Breast epithelium (tissue), 4 donors: ENCODE measurements at places on chromosomes 4 and X.

DNA sequence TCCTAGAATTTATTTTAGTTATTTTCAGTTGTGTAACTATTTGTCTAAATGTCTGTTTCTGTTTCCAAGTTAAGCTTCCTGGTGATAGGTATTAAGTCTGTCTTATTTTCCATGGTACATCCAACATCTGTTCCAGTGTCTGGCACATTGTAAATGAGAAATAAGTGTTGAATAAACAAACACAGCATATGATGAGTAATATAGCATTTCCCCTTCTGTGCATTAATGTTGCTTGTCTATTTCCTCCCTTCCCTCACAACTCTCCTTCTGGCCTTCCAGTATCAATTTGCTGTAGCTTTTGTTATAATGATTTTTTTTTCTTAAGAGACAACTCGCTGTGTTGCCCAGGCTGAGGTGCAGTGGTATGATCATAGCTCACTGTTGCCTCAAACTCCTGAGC lies 36.1 kb downstream of the COPS4 start:
- no peaks in the 10 kb centered on the region for H3K27me3 ChIP-seq
- no peak for DNase-seq
- no peaks in the 10 kb centered on the region for H3K36me3 ChIP-seq
- H3K4me1 ChIP-seq = no peaks in the 10 kb centered on the region
- H3K27ac ChIP-seq = no peak overlapping the region

DNA sequence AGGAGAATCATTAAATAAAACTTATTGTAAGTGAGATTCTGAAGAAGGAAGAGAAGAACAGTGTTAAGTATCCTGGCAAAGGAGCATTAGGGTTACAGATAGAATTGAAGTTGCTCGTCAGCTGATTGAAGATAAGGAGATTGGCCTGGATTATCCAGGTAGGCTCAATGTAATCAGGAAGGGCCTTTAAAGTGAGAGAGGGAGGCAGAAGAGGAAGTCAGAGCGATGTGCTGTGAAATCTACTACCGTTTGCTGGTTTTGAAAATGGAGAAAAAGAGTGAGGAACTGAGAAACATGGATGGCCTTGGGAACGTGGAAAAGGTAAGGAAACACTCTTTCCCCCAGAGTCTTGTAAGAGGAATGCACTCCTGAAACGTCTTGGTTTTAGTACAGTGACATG lies 245.7 kb downstream of the ANTXR2 start:
- no peak for DNase-seq
- H3K36me3 ChIP-seq = no peaks in the 10 kb centered on the region
- H3K27ac ChIP-seq = no peak overlapping the region
- no peak overlapping the region for H3K4me3 ChIP-seq

- H3K27me3 ChIP-seq = no peaks in the 10 kb centered on the region
- no peaks in the 10 kb centered on the region for H3K36me3 ChIP-seq
- no peaks in the 10 kb centered on the region for H3K4me1 ChIP-seq
- DNase-seq = no peak
- no peak overlapping the region for H3K4me3 ChIP-seq
Observed at GRCh38 chr4:47287735-47288134, 175.8 kb downstream of the COMMD8 start.

DNA sequence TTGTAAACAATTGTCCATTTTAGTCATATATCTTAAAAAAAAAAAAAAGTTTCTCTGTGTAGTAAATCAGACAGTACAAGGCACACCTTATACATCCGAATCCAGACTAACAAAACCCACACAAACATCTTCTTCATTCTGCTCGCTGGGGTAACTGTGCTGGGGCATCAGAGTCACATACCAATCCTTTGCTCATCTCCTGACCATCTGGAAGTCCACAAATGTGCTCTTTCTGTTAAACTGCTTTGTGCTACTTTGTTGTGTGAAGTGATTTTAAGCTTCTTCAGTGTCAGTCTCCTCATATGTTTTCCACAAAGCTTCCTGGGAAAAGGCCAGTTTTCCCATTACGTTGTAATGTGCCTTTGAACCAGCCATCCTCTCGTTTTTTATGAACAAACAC lies 86.2 kb upstream of the CBR4 start:
- H3K4me3 ChIP-seq = no peak overlapping the region
- no peak for DNase-seq
- no peak overlapping the region for H3K27ac ChIP-seq
- H3K36me3 ChIP-seq = no peaks in the 10 kb centered on the region
- H3K4me1 ChIP-seq = no peaks in the 10 kb centered on the region

GRCh38 chrX:10781847-10782530 lies 161.6 kb upstream of the MID1 start:
- no peaks in the 10 kb centered on the region for H3K27me3 ChIP-seq
- H3K36me3 ChIP-seq = no peaks in the 10 kb centered on the region
- H3K4me3 ChIP-seq = no peak overlapping the region
- no peak for DNase-seq
- H3K27ac ChIP-seq = no peak overlapping the region

GRCh38 chr4:7387925-7388324 lies 46.8 kb downstream of the PSAPL1 start:
- H3K4me3 ChIP-seq = no peak overlapping the region
- no peaks in the 10 kb centered on the region for H3K27me3 ChIP-seq
- no peaks in the 10 kb centered on the region for H3K4me1 ChIP-seq
- H3K27ac ChIP-seq = no peak overlapping the region

DNA sequence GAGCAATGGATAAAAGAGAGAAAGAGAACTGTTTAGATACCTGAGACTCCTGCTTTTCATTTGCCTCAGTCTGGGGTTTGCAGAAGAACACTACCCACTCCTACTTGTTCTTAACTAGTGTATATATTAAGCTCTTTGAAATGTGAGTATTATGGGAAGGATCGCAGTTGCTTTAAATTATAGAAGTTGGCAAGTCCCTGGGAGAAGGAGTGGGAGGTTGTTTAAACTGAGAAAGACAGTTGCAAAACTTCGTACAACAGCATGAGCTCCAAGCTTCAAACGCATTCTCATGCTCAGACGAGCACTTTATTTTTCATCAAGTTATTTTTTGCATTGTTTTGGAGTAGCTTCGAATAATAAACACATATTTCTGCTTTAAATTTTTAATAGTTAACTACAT lies 88.1 kb upstream of the C1QTNF7 start:
- no peaks in the 10 kb centered on the region for H3K27me3 ChIP-seq
- no peaks in the 10 kb centered on the region for H3K36me3 ChIP-seq
- H3K4me3 ChIP-seq = no peak overlapping the region
- DNase-seq = no peak

DNA sequence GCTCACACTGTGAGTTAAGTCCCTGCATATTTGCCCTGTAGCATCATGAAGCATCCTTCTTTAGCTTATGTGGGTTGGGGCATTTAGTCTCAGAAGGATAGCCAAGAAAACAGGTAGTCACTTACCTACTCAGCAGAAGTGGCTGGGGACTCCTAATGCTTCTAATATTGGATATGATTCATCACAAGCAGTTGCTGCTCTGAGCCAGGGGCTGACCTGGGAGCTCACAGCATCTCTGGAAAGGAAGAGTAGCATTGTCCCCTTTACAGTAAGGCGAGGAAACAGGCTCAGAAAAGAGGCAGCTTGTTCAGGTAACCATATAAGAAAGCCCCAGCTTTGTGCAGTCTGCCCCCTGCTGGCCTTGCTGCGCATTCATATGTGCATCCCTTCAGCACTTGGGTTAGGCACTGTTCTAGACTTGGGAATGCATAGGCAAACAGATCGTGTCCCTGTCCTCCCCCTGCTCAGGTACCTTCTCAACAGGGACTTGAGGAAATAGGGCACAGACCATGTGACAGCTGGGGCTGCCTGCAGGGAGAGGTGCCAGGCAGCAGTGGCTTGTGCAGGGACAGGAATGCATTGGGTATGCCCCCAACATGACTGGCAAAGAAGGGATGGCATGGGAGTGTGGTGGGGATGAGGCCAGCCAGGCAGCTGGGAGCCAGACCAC lies 35.7 kb upstream of the TBC1D14 start:
- H3K27ac ChIP-seq = no peak overlapping the region
- peaks cover 2% of the 10 kb centered on the region for H3K36me3 ChIP-seq
- no peaks in the 10 kb centered on the region for H3K4me1 ChIP-seq
- H3K4me3 ChIP-seq = no peak overlapping the region
- H3K27me3 ChIP-seq = no peaks in the 10 kb centered on the region

GRCh38 chr4:5199912-5200311 lies 148.6 kb downstream of the STK32B start:
- no peak overlapping the region for H3K4me3 ChIP-seq
- H3K36me3 ChIP-seq = no peaks in the 10 kb centered on the region
- no peak for DNase-seq
- no peaks in the 10 kb centered on the region for H3K27me3 ChIP-seq
- no peak overlapping the region for H3K27ac ChIP-seq

GRCh38 chrX:68912113-68912512 lies 83.3 kb downstream of the EFNB1 start:
- no peak for DNase-seq
- H3K36me3 ChIP-seq = no peaks in the 10 kb centered on the region
- peaks cover 63% of the 10 kb centered on the region for H3K27me3 ChIP-seq
- H3K4me3 ChIP-seq = no peak overlapping the region

GRCh38 chr4:137804906-137805495 lies 272.7 kb upstream of the PCDH18 start:
- no peak overlapping the region for H3K27ac ChIP-seq
- H3K4me3 ChIP-seq = no peak overlapping the region
- no peaks in the 10 kb centered on the region for H3K4me1 ChIP-seq
- no peaks in the 10 kb centered on the region for H3K36me3 ChIP-seq
- DNase-seq = no peak
- no peaks in the 10 kb centered on the region for H3K27me3 ChIP-seq

GRCh38 chr4:53714236-53715140 lies 123.2 kb upstream of the LNX1 start:
- no peaks in the 10 kb centered on the region for H3K36me3 ChIP-seq
- no peaks in the 10 kb centered on the region for H3K4me1 ChIP-seq
- DNase-seq = no peak
- no peak overlapping the region for H3K27ac ChIP-seq

- H3K4me1 ChIP-seq = no peaks in the 10 kb centered on the region
- no peaks in the 10 kb centered on the region for H3K36me3 ChIP-seq
- peak overlapping the region; percentile 58 for H3K4me3 ChIP-seq
- peak; percentile 25 for DNase-seq
Observed at GRCh38 chr4:15479089-15479912, 9.6 kb downstream of the CC2D2A start.

DNA sequence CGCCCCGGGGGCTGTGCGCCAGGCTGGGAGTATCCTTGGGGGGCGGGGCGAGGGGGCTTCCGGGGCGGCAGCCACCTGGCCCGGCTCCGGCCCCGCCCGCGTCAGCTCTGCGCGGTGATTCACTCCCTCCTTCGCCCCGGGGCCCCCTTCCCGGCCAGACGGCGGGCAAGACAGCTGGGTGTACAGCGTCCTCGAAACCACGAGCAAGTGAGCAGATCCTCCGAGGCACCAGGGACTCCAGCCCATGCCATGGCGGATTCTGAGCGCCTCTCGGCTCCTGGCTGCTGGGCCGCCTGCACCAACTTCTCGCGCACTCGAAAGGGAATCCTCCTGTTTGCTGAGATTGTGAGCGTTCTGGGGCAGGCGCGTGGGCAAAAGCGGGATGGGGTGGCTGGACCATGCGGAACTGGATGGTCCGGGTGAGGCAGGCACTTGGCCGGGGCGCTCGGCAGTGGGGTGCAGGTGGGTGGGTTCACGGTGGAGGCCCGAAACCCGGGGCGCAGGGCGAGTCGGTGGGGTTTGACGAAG lies at the start of gene PLP2:
Gene PLP2, plus strand, starts transcription at position 147 of the 528 bp plus-strand sequence. Its CDS starts 103 bp downstream, at position 250.
- H3K4me1 ChIP-seq = no peaks in the 10 kb centered on the region
- H3K27me3 ChIP-seq = peaks cover 14% of the 10 kb centered on the region
- H3K4me3 ChIP-seq = peak within 1 kb of the TSS; percentile 55

DNA sequence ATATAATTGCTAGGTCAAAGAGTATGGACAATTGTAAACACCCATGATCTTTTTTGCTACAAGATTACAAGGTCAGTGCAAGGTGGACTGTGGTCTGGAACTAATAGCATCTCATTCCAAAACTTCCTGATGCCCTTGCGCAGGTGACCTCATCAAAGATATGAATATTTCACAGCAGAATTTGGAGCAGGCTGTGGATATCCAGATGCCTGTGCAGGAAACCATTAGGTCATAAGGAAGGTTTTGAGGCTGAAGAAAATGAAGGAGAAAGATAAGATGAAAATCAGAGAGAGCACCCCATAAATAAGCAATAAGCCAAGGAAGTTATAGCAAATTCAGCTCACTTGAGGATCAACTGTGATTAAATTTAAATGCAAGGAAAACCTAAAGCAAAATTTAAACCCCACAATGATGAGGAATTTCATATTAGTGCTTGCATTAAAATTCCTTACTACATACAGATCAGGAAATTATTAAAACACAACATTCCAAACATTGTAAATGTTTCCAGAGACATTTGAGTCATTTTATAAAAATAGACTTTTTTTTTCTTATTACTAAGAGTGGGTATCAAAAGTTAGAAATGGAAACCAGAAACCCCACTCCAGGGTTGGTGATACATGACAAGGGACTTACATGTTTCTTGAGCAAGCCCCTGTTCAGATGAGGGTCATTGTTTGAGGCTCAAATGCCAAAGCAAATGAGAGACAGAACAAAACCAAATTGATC lies 100.7 kb upstream of the FAM9C start:
- H3K4me3 ChIP-seq = no peak overlapping the region
- DNase-seq = no peak
- H3K36me3 ChIP-seq = no peaks in the 10 kb centered on the region
- H3K27me3 ChIP-seq = no peaks in the 10 kb centered on the region
- H3K4me1 ChIP-seq = no peaks in the 10 kb centered on the region

- no peak overlapping the region for H3K4me3 ChIP-seq
- H3K4me1 ChIP-seq = no peaks in the 10 kb centered on the region
- no peak for DNase-seq
- H3K36me3 ChIP-seq = no peaks in the 10 kb centered on the region
Observed at GRCh38 chr4:4564522-4564921, 22.7 kb upstream of the STX18 start.

DNA sequence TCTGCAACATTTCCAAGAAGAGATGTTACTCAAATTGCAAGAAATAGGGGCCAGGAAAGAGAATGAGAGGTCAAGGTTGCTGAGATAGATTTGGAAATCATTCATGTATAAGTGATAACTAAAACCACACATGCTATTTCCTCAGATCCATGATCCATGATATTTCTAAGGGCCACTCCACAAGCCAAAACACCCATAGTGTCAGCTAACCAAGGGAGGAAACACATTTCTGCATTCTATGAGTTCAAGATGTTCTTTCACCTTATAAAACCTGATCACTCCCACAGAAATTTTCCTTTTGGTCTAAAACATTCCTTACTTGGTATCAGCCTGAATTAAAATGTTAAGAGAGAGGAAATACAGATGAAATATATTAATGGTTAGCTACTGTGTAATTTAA lies 47.2 kb downstream of the TBCK start:
- no peaks in the 10 kb centered on the region for H3K27me3 ChIP-seq
- H3K36me3 ChIP-seq = no peaks in the 10 kb centered on the region
- DNase-seq = no peak
- H3K4me1 ChIP-seq = no peaks in the 10 kb centered on the region

DNA sequence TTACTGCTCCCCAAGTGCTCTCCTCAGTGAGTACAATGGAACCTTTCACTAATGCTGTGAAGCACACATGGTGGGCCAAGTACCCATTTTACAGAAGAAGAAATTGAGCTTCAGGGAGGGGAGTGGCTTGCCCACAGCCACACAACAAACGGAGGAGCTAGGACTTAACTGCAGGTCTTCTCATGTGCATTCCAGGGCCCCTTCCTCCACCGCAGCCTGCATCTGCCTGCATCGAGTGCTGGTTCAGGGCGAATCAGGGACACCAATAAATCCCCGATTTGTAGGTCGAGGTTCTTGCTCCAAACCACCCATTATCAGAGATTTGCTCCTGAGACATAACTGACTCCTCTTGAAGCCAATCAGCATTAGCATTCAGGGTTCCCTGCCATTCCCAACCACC lies 100.9 kb downstream of the MAMLD1 start:
- DNase-seq = no peak
- H3K36me3 ChIP-seq = no peaks in the 10 kb centered on the region
- H3K4me1 ChIP-seq = no peaks in the 10 kb centered on the region

GRCh38 chr4:102692474-102692873 lies 68.3 kb downstream of the MANBA start:
- DNase-seq = no peak
- H3K36me3 ChIP-seq = peaks cover 7% of the 10 kb centered on the region
- no peaks in the 10 kb centered on the region for H3K4me1 ChIP-seq
- no peak overlapping the region for H3K4me3 ChIP-seq
- H3K27ac ChIP-seq = no peak overlapping the region
